ENCODE measurements at places on chromosomes 1 and 21.

DNA sequence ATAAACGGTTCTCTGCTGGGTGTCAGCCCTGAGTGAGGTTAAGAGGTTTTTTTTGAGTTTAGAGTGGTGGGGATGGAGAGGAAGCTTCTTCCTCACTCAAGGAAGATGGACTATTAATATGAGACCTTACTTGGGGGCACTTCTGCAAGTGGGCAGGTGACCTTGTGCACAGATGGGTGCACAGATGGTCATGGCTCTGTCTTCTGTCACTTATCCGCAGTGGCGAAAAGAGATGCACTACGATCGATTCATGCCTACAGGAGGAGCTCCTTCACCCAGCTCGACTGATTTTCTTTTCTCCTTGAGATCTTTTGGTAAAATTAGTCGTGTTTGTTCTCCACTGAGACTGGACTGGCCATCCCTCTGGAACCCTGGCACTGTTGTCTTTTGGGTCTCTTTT, 22.9 kb upstream of the CYYR1 start:
- H3K27me3 ChIP-seq: no peaks in the 10 kb centered on the region
- H3K4me1 ChIP-seq: no peaks in the 10 kb centered on the region
- no peak for DNase-seq
- H3K4me3 ChIP-seq: no peak overlapping the region

DNA sequence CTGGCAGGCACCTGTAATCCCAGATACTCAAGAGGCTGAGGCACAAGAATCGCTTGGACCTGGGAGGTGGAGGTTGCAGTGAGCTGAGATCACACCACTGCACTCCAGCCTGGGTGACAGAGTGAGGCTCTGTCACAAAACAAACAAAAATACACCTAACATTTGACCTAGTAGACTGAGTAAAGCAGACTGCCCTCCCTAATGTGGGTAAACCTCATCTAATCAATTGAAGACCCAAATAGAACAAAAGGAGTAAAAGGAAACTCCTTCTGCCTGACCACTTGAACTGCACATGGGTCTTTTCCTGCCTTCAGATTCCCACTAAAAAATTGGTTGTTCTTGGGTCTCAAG, 19.0 kb upstream of the RBM15 start:
- H3K4me1 ChIP-seq: no peaks in the 10 kb centered on the region
- no peak overlapping the region for H3K27ac ChIP-seq
- DNase-seq: no peak
- H3K4me3 ChIP-seq: no peak overlapping the region
- no peaks in the 10 kb centered on the region for H3K36me3 ChIP-seq

- no peak overlapping the region for H3K4me3 ChIP-seq
- H3K27me3 ChIP-seq: no peaks in the 10 kb centered on the region
- H3K36me3 ChIP-seq: no peaks in the 10 kb centered on the region
- H3K4me1 ChIP-seq: no peaks in the 10 kb centered on the region
- H3K27ac ChIP-seq: no peak overlapping the region
- DNase-seq: no peak
These were observed 17.6 kb upstream of the RGS1 start for GRCh38 chr1:192557841-192558595.

DNA sequence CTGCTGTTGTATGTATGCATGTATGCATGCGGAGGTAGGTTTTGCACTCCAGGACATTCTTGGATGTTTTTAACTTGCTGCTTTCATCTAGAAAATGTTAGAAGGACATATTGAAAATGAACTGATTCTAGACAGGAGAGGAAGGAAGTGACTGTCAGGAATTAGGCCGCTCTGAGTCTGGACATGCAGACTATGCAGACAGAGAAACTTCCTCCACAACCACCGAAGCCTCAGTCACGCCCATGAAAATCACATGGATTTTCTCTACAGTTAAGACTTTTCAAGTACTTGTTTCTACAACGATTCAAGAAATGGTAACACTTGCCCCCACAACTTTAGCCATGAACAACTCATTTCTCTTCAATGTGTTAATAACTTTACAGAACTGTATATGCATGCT, 211.1 kb downstream of the SMYD3 start:
- H3K36me3 ChIP-seq: no peaks in the 10 kb centered on the region
- H3K27me3 ChIP-seq: no peaks in the 10 kb centered on the region
- H3K4me1 ChIP-seq: peaks cover 4% of the 10 kb centered on the region

GRCh38 chr21:33367309-33367973, 35.8 kb upstream of the IFNGR2 start:
- H3K27ac ChIP-seq: no peak overlapping the region
- peaks cover 4% of the 10 kb centered on the region for H3K36me3 ChIP-seq
- peaks cover 26% of the 10 kb centered on the region for H3K4me1 ChIP-seq
- no peaks in the 10 kb centered on the region for H3K27me3 ChIP-seq
- no peak for DNase-seq

DNA sequence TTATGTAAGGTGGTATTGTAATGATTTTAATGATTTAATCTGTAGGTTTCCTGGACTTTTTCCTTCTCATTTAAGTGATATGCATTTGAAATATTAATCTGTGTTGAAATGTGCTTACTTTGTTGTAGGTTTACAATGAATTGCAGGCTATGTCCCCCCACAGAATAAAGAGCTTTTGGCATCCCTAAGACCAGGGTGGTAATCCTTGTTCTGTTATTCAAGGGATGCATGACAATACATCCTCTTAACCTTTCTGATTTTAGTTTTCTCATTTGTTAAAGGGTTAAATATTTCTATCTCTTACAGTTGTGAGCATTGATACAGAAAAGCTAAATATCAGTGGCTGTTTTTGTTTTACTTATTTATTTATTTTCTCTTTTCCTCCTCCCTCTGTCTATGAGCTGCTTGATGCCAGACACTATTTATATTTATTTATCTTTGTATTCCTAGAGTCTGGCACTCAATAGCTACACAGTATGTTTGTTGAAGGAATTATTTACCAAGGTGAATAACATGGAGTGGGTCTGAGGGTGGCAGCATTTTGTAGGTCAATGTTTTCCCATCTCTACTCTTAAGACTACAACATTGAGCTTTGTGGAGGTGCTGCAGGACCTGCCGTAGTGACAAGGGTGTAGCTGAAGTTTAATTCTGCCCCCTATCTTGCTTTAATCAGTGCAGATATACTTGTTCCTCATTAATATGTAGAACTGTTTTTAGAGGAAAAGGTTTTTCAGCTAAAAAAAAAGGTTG, 19.9 kb upstream of the ADGRL2 start:
- no peak for DNase-seq
- no peaks in the 10 kb centered on the region for H3K4me1 ChIP-seq
- no peak overlapping the region for H3K4me3 ChIP-seq
- no peak overlapping the region for H3K27ac ChIP-seq
- H3K36me3 ChIP-seq: no peaks in the 10 kb centered on the region
- no peaks in the 10 kb centered on the region for H3K27me3 ChIP-seq

GRCh38 chr1:2290171-2290578, 62.1 kb downstream of the SKI start:
- H3K4me3 ChIP-seq: no peak overlapping the region
- no peak for DNase-seq
- peaks cover 18% of the 10 kb centered on the region for H3K4me1 ChIP-seq
- H3K36me3 ChIP-seq: no peaks in the 10 kb centered on the region
- no peaks in the 10 kb centered on the region for H3K27me3 ChIP-seq

GRCh38 chr1:75618382-75618781, 7.5 kb upstream of the SLC44A5 start:
- H3K27me3 ChIP-seq: no peaks in the 10 kb centered on the region
- H3K4me3 ChIP-seq: no peak overlapping the region
- H3K27ac ChIP-seq: no peak overlapping the region
- no peaks in the 10 kb centered on the region for H3K4me1 ChIP-seq

GRCh38 chr1:10676963-10677362, 119.5 kb downstream of the CASZ1 start:
- H3K27me3 ChIP-seq: no peaks in the 10 kb centered on the region
- no peak overlapping the region for H3K27ac ChIP-seq
- no peaks in the 10 kb centered on the region for H3K36me3 ChIP-seq
- no peak overlapping the region for H3K4me3 ChIP-seq

- no peak overlapping the region for H3K27ac ChIP-seq
- no peak overlapping the region for H3K4me3 ChIP-seq
- no peaks in the 10 kb centered on the region for H3K36me3 ChIP-seq
These were observed 26.2 kb upstream of the TNFRSF1B start for GRCh38 chr1:12140515-12141162.

GRCh38 chr1:47865881-47866535, 131.2 kb downstream of the TRABD2B start:
- H3K36me3 ChIP-seq: no peaks in the 10 kb centered on the region
- H3K27ac ChIP-seq: no peak overlapping the region
- DNase-seq: no peak
- H3K4me1 ChIP-seq: no peaks in the 10 kb centered on the region
- H3K27me3 ChIP-seq: no peaks in the 10 kb centered on the region
